ENCODE measurements at places on chromosomes 1 and 21.

DNA sequence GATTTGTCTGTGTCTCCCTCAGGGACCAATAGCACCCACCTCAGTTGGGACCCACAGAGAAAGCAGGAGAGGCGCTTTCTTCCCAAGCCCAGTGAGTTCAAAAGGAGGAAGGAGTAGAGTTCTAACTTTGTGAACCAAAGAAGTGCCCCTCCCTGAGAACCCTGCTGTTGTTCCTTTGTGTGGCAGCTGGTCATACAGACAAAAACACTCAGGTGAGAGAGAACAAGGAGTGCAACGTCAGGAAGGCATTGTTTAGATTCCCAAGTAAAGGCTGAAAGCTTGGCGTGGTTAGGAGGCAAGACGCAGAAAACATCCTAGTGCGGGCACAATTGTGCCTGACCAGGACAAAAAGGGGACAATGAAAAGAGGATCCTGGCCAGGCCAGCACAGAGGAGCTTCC, 654.6 kb downstream of the KIF26B start:
- no peak for DNase-seq

- DNase-seq, result no peak
These were observed 3.9 kb downstream of the POFUT2 start for GRCh38 chr21:45283611-45284455.

- DNase-seq, result no peak
These were observed 47.4 kb downstream of the TNN start for GRCh38 chr1:175114996-175115395.

- no peak for DNase-seq
These were observed 2.3 kb downstream of the ADAM30 start for GRCh38 chr1:119893827-119894700.
